Brain (organoid and tissue), 16 donors: ENCODE measurements at places on chromosomes 2 and 18. TPM values are rescaled to one million over a fixed set of nuclear protein-coding genes. Genes with fewer than 3 reads are reported as not detected.

The FASTKD2 gene
- 7.0 TPM for polyA plus RNA-seq

The PAIP2B gene
- 19.4 TPM for polyA plus RNA-seq

The COLEC12 gene
- polyA plus RNA-seq = 3.9 TPM

The CCDC68 gene
- 0.19 TPM for polyA plus RNA-seq

The SLC1A4 gene
- polyA plus RNA-seq = 55.5 TPM

The NAT8 gene
- polyA plus RNA-seq = not detected

The PUS10 gene
- 1.4 TPM for polyA plus RNA-seq

The ZDBF2 gene
- 1.1 TPM for polyA plus RNA-seq

The ABCB11 gene
- polyA plus RNA-seq = not detected
